IMR-90 (cell line): ENCODE measurements at places on chromosomes 5 and 9. TPM values are rescaled to one million over a fixed set of nuclear protein-coding genes. Genes with fewer than 3 reads are reported as not detected.

GRCh38 chr5:169721771-169722170 is 84.7 kb downstream of the DOCK2 start:
- DNase-seq = no peak

GRCh38 chr5:57175551-57176309 is 1.9 kb downstream of the GPBP1 start:
- no peak for DNase-seq

GRCh38 chr9:115142517-115143270 is 24.7 kb upstream of the TNC start:
- no peak for DNase-seq

GRCh38 chr5:59317023-59317773 is 576.3 kb downstream of the PDE4D start:
- peak; percentile 23 for DNase-seq

DNA sequence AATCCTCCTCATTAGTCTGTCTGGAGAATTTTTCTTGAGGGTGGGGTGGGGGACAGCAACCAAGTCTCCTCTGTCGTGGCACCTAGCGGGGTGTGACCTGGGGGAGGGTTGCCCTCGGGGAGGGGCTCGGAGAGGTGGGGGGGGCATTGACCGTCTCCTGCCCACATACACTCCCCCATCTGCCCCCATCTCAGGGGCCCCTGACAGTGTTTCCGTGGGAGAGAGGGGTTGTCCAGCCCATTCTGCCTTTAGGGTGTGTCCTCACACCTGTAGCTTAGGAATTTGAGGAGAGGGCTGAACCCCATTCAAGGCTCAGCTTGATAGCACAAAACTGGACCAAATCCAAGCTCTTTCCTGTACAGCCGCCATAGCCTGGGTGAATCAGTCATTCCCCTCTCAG is 5.9 kb upstream of the CXXC5 start:
- DNase-seq = no peak

- no peak for DNase-seq
Measured at GRCh38 chr5:7464182-7464581, 68.2 kb downstream of the ADCY2 start.

The CTXN3 gene
- not detected in 2 replicates for total RNA-seq

GRCh38 chr5:62616615-62617277 is 38.1 kb downstream of the LRRC70 start:
- no peak for DNase-seq

GRCh38 chr9:3992924-3993323 is 306.9 kb downstream of the GLIS3 start:
- DNase-seq = peak; percentile 68

The UNC5A gene
- not detected in 2 replicates for total RNA-seq

DNA sequence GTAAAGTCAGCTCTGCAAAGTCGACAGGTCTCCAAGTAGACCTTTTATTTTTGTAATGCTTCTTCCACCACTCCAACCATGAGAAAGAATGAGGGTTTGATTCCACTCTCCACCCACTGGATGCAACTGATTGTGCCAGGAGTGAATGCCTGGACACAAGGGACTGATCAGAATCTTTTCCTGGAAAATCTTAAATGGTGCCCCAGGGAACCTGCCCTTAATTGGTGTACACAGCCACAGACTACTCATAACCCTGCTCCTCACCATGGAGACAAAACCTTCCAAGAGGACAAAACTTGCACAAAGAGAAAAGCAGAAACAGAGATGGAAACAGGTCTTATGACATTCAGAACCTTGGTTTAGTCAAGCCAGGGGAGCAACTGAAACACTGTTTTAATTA is 208.6 kb upstream of the BRINP1 start:
- DNase-seq = no peak

GRCh38 chr9:92720807-92721535 is 43.7 kb downstream of the BICD2 start:
- DNase-seq = no peak

GRCh38 chr9:121818841-121819427 is 167.5 kb downstream of the DAB2IP start:
- no peak for DNase-seq

- DNase-seq = no peak
Measured at GRCh38 chr5:112338681-112339337, 80.3 kb downstream of the EPB41L4A start.

DNA sequence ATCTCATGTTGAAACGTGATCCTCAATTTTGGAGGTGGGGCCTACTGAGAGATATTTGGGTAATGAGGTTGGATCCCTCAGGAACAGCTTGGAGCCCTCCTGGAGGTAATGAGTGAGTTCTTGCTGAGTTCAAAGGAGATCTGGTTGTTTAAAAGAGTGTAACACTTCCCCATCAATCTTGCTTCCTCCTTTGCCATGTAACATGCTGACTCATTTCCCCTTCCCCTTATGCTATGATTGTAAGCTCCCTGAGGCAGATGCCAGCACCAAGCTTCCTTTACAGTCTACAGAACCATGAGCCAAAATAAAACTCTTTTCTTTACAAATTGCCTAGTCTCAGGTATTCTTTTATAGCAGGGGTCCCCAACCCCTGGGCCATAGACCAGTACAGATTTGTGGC is 352.3 kb downstream of the SLCO4C1 start:
- no peak for DNase-seq

DNA sequence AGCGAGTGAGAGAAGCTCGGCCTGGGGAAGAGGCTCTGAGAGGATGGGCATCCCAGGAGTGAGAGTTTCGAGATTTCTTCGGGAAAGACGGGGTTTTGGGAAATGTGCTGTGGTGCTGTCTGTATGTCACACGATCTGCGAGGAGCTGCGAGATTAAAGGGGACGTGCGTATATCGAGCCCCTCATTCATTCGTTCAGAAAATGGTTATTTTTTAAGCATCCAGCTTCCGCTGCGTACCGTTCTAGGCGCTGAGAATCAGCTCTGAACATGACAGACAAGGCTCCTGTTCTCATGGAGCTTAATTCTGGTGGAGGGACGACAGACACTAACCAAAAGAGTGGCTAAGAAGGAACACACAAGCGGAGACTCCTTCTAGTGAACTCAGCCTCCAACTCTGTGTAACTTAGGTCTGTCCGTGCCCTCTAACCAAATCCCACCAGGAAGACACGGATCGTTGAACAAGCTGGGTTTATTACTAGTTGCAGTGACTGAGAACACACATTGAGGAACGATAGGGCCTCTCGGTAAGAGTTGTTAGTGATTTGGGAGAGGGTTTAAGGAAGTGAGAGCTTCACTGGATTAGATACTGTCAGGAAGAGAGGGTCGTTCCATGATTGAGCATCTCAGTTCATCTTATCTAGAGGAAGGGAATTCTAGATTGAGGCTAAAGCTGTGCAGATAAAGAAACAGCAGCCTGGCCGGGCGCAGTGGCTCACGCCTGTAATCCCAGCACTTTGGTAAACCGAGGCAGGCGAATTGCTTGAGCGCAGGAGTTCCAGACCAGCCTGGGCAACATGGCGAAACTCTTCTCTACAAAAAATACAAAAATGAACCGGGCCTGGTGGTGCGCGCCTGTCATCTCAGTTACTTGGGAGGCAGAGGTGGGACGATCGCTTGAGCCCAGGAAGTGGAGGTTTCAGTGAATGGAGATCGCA is 1.0 kb upstream of the FBXW11 start:
- DNase-seq = peak; percentile 39
